A172 (cell line): ENCODE measurements at places on chromosomes 13 and 19.

DNA sequence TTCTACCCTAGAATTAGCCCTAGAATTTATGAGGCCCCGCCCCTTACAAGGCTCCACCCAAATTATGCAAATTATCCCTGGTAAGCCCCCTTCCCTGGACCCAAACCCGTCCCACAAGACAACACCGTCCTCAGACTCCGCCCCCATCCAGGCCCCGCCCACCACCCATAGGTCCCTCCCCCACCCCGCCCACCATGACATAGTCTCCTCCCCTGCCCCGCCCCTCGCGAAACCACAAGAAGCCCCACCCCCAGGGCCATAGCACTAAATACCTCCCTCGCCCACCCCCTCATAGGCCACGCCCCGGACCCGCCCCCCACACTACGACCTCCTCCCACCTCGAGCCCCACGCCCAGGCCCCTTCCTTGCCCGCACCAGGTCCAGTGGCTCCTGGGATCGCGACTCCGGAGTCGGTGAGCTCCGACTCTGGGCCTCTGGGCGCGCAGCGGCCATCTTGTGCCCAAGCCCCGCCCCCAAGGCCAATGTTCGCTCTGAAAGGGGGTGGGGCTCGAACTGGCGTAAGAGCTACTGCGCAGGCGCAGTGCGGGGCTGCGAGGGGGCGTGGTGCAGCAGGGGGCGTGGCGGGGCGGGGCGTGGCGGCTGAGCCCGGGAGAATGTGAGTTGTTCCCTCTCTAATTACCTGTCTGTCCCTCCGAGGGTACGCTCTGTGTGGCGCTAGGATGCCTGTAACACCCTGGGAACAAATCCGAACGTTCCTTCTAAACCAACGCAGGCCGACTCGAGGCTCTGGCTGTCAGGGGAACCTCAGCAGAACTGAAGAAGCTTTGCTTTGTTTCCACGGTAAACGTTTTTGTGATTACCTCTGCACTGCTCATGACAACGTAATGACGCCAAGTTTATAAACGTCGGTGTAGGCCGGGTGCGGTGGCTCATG lies at the start of gene ZNF784:
TSS of gene ZNF784 (minus strand) at position 458 of the 895 bp plus-strand sequence. CDS start at position 453, 5 bp downstream.
- peak; percentile 89 for DNase-seq

DNA sequence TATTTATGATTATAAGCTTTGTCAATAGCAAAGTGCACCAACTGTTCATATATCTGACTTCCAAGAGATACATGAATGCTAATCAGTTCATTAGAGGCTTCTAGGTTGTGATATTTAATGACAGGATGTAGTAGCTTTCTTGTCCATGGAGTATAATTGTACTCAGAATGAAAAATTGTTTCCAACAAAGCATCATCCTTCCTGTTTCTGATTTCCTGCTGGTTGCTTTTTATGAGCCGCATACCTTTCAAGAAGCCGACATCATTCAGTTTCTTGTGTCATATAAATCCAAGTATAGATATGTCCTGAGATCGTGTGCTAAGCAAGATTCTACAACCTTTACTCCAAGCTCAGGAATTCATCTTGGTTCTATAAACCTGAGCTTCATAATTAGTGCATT lies 326.6 kb downstream of the DIAPH3 start:
- DNase-seq = no peak

GRCh38 chr13:59607780-59608233 lies 555.9 kb downstream of the DIAPH3 start:
- no peak for DNase-seq

DNA sequence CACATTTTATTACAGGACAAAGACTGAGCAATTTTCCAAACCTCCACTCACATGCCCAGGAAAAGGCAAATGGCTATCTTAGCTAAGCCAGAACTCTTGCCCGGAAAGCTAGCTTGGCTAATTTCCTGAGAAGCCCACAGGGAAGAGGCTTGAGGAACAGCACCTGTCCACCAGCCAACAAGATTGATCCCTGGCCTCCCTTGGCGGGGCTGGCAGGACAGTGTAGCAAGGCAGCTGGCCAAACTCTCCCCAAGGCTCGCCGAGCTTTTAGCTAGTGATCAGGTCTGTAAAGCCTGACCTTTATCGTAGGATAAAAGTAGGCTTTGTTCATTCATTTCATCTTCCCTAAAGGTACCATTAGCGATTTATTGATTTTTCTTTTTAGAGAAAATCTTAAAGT lies 101.4 kb downstream of the UQCRFS1 start:
- no peak for DNase-seq

- DNase-seq = peak; percentile 88
Measured at GRCh38 chr19:38711726-38712153, 32.5 kb downstream of the CAPN12 start.
